Left colon (tissue), 2 donors: ENCODE measurements at places on chromosomes 12 and 14.

DNA sequence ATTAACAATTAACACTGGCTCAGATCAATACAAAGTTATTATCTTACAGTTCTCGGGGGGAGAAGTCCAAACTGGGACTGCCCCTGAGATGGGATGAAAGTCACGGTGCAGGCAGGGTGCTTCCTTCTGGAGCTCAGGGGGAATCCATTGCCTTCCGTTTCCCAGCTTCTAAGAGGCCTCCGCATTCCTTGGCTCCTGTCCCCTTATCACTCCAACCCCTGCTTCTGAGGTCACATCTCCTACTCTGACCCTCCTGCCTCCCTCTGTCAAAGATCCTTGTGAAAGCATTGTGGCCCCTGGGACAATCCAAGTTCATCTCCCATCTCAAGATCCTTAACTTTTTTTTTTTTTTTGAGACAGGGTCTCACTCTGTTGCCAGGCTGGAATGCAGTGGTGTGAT is 30.8 kb downstream of the SCARB1 start:
- no peak for DNase-seq

GRCh38 chr12:53701518-53702264 is 25.6 kb downstream of the CALCOCO1 start:
- DNase-seq = peak; percentile 65

- peak; percentile 79 for DNase-seq
Observed at GRCh38 chr12:65022421-65022820, 98.7 kb downstream of the WIF1 start.

- DNase-seq = peak; percentile 93
Observed at GRCh38 chr12:71685914-71686657, at the start of gene TMEM19. TSS of gene TMEM19 (plus strand) at chr12:71686082. CDS start at chr12:71686681, 599 bp downstream.

DNA sequence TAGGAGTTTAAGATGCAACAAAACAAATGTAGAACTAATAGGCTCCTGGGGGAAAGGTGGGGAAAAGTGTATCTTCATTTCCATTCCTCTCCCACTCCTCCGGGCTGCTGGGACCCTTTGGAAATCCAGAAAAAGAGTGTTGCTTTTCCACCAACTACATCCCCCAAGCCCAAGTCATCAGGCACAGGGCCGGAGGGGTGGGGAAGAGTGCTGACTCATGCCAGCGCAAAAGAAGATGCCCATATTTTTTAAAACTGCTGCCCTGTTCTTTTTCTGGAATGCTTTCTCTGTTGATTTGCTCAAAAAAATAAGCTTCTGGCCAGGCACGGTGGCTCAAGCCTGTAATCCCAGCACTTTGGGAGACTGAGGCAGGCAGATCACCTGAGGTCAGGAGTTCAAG is 70.9 kb downstream of the TBK1 start:
- DNase-seq = no peak

- DNase-seq = no peak
Observed at GRCh38 chr12:40697566-40698259, 5.5 kb downstream of the CNTN1 start.

DNA sequence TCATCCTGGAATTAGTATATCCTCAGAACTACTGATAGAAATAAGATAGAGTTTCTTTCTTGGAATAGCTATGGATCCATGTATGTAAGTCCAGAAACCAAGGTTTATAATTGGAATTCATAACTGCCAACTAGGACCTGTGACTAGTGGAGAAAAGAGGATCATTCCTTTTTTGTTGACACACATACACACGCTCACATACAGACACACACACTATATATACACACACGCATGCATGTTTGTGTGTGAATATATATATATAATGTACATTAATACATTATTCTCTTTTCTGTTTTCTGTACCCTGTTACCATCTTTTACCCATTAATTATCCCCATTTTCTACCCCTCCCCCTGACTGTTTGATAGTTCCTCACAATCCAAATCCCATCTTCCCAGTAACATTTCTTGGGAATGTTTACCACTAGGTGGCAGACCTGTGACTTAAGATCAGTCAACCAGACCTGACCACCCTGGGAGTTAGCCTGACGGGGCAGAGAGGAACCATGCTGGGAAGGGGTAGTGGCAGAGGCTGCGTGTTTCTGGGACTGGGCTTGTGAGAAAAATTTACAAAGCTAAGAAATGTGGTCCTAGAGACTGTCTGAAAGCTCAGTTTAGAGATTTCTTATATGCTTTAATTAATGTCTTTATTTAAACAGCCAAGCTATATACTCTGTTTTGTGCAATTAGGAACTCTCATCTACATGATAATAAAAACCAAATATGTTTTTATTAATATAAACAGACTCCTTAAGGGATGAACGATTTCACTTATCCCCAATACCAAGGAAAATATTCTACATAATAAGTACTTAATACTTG is 308.0 kb downstream of the PPFIA2 start:
- peak; percentile 7 for DNase-seq

GRCh38 chr12:130526813-130527212 is 189.1 kb downstream of the PIWIL1 start:
- DNase-seq = no peak

DNA sequence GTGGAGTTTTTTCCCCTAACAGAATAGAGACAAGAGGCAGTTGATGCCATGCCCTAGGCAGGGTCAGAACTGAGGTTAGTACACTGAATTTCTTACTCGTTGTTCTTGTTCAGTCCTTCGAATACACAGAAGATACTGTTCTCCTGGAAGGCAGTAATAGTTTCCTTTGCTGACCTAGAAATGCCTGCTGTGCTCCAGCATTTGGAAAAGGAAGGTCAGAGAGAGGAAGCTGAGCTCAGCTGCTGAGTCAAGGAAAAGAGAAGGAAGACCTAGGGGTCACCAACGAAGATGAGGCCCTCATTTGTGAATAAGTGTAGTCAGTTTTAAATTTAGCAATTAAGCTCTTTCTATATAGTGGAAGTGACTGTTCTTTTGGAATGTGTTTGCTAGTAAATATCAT is 100.1 kb downstream of the CRADD start:
- DNase-seq = no peak

DNA sequence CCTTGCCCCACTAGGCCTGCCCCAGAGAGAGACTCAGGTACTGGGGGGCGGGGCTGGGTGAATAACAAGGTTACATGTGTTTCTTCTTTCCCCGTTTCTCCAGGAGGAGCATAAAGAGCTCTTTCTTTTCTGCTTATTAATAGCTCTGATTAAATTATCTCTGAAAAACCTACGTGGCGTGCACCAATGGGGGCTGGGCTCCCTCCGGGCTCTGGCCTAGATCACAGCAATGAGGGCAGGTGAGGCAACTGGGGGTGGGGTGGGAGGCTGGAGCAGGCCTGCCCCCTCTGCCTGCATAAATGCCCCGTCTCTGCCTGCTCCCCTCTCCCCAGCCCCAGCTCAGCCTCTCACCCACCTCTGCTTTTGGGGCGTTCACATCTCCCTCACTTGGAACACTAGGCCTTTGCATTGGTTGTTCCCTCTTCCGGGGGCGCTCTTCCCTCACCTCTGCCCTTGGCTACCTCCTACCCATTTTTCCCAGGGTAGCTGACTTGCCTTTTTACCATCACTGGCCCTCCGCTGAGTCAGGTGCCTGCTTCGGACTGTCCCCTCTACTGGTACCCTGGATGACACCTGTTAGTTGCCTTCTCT is 4.1 kb upstream of the FAM222A start:
- no peak for DNase-seq

DNA sequence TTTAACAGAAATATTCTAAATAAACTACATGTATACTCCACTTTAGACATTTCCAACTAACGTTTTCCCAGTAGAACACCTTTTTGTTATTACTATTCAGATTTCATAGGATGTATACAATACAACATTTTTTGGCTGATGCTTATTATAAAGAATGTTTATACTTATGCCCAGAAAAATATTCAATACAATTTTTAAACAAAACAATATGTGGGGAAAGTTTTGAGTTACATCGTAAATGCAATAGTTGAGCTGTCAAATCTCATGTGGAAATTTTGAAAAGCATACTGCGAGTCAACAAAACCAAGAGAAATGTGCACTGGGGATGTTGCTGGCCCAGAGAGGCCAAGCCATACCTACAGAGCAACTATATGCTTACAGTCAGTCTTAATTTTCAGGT is 18.2 kb upstream of the MON2 start:
- DNase-seq = no peak

GRCh38 chr12:91183551-91183950 is 934 bp upstream of the DCN start:
- no peak for DNase-seq

DNA sequence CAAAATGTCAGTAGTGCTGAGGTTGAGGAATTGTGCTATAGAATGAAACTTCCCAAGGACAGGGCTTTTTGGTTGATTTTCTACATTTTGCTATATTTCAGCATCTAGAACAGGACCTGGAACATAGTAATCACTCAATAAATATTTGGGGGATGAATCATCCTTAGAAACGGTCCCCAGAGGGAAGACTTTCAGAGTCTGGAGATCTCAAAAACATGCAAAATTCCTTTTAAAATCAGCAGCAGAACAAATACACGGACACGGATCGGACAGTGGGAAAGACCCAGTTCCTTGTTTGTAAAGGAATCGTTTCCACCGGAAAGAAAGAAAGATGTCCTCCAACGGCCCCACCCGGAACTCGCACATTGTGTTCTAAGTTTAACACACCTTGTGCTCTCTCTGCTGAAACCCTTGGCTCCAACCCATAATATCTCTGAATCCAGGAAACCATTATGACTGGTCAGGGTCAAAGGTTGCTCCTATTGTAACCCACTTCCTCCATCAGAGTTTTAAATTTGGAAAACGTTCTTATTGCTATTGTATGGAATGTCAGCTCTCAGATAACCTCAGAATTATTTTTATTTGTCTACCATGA is 617.2 kb downstream of the MED13L start:
- peak; percentile 42 for DNase-seq

GRCh38 chr12:82176761-82177490 is 181.3 kb downstream of the CCDC59 start:
- DNase-seq = no peak

DNA sequence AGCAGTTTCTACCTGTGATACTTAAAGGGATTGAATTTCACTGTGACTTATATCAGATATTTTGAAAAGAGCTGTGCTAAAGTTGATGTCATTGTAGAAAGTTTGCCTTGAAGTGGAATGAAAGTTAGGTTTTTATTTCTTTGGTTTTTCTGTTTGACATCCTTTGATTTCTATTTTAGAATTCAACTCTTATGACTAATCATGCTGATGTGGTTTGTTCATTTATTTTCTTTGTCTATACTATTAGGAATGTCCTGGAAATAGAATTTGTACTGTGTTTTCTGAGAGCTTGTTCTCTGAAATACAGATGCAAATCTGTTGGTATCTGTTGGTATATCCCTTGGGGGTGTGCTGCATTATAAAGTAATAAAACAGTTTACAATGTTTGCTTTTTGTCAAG is 3.3 kb downstream of the CNOT2 start:
- DNase-seq = no peak

DNA sequence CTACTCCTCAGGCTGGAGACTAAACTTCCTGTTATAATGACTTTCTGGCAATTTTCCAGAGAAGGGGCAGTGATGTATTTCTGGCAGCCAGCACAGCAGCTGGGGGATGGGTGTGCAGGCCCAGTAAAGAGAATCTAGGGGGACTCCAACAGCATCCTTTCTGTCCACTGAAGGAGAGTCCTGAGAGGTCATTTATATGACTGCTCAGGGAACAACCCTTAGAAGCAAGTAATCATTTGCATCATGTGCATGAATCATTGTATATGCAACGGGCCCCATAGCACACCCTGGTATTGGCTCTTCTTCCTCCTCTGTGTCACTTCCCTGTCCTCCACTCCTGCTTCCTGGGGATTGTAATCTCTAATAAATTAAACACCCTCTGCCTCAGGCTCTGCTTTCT is 493.8 kb downstream of the RPS29 start:
- no peak for DNase-seq

DNA sequence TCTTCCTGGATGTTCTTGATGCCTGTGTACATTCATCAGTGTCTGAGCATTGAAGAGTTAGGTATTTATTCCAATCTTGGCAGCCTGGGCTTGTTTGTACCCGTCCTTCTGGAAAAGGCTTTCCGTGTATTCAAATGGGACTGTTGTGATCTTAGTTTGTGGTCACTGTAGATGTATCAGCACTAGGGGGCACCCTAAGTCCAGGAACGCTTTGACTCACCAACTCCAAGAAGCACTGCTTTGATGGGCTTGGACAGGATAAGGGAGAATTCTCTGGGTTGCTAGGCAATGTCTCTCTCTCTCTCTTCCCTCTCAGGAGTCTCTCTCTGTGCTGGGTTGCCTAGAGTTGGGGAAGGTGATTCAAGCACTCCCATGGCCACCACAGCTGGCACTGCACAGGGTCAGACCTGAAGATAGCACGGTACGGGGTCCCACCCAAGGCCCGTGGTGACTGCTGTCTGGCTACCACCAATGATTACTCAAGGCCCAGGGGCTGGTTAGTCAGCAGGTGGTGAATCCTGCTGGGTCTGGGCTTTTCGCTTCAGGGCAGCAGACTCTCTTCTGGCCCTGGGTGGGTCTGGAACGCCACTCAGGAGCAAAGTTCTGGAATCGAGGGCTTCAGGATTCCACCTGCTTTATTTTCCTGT is 211.1 kb upstream of the RGS6 start:
- no peak for DNase-seq

DNA sequence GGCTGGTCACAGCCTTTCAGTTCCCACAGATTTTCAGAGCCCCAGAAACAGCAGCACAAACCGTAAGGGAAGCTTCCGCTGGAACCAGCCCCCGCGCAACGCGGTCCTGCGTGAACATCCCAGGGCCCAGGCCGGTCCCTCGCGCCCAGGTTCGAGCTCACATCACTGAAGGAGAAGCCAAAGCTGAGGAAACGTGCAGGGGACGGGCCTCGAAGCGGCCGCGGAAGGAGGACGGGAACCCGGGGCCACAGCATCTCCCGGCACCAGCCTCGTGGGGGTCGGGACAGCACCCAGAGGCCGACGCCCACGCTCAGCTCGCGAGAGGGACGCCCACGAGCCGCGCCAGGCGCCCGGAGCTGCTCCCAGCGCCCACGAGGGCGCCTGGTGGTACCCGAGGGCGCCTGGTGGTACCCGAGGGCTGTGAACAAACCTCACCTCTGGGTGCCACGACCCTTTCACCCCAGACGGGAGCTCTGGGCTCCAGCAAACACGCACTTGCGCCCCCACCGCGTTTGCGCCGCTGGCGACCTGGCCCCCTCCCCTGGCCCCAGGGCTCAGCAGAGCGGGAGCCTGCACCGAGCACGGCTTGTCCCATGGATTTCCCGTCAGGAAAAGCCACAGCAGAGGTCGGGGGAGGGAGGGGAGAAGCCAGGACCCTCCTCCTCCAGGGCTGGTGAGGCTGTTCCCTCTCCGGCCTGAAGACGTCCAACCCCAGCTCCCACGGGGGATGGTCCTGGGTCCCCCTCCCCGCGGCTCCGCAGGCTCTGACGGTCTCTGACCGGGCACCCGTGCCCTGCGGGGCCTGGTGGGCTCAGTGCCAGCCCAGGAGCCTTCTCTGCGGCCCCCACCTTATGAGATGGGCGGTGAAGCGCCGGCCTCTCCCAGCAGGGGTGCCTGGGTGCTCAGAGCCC is 6.9 kb downstream of the LRCOL1 start:
- no peak for DNase-seq
